Body of pancreas (tissue), 4 donors: ENCODE measurements at places on chromosomes 6 and 20. TPM values are rescaled to one million over a fixed set of nuclear protein-coding genes. Genes with fewer than 3 reads are reported as not detected.

DNA sequence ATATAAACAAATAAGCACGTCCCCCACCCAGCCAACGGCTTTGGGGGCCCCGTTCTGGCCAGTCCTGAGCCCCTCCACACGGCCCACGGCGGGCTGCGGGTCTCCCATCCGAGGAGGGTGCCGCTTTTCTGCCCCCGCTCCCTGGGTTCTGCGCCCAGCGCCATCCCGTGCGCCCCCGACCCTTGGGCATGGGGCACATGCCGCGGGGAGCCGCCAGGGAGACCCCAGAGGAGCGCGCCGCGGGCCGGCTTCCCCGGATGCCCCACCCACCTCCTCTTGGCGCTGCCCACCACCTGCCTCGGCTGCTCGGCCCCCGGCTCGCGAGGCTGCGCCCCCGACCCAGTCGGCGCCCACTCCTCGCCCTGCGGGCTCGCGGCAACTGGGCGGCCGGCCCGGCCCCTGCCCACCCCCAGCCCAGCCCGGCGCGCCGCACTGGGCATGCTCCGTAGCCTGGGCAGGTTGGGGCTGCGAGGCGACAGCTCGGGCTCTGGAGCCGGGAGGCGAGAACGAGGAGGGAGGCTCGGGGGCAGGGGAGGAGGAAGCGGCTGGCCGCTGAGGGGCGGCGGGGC is 570 bp upstream of the PLCB4 start:
- DNase-seq, result peak; percentile 25
- peak overlapping the region; percentile 17 for H3K27ac ChIP-seq
- peaks cover 9% of the 10 kb centered on the region for H3K27me3 ChIP-seq
- peak overlapping the region; percentile 46 for H3K4me3 ChIP-seq

GRCh38 chr6:169604076-169604475 is 97.8 kb downstream of the WDR27 start:
- no peak overlapping the region for H3K4me3 ChIP-seq
- H3K27me3 ChIP-seq, result no peaks in the 10 kb centered on the region
- H3K27ac ChIP-seq, result no peak overlapping the region
- H3K36me3 ChIP-seq, result no peaks in the 10 kb centered on the region
- DNase-seq, result no peak

DNA sequence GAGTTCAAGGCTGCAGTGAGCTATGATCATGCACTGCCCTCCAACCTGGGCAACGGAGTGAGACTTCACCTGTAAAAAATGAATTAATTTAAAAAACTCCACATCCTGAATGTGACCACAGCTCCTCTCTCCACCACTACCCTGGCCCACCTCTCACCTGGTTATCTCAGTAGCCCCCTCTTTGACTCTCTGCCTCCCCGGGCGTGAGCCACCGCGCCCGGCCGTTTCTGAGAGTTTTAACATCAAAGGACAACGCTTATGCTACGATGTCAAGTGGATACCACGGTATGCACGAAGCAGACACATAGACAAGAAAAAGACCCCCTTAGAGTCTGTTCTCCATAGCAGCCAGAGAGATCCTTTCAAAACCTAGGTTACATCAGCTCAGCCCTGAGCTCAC is 48.7 kb downstream of the FGD2 start:
- H3K27ac ChIP-seq, result no peak overlapping the region
- no peaks in the 10 kb centered on the region for H3K27me3 ChIP-seq
- H3K36me3 ChIP-seq, result no peaks in the 10 kb centered on the region
- DNase-seq, result no peak
- no peak overlapping the region for H3K4me3 ChIP-seq

DNA sequence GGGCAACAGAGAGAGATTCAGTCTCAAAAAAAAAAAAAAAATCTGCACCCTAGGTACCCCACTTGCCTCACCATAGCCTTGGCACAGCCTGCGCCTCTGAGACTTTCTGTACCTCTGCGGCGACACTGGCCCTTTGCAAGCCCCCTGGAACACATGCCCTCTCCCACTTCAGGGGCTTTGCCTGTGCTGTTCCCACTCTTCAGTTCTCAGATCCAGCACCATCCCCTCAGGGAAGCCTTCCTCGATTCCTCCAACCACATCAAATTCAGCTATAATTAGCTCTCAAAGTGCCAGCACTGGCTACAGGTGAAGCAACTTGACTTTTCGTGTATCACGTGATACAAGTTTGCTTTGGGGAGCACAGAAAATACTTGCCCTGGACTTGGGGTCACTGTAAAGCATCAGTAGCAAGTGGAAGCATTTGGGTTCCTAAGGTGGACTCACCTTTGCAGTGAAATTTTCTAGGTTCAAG is 2.1 kb upstream of the UBE2V1 start:
- H3K27me3 ChIP-seq, result no peaks in the 10 kb centered on the region
- peaks cover 50% of the 10 kb centered on the region for H3K4me1 ChIP-seq
- H3K4me3 ChIP-seq, result no peak overlapping the region
- no peaks in the 10 kb centered on the region for H3K36me3 ChIP-seq

The ID4 gene
- total RNA-seq, result 53.7 TPM

The LSM2 gene
- 22.4 TPM for total RNA-seq

GRCh38 chr20:45781391-45781931 is 10.2 kb downstream of the WFDC3 start:
- DNase-seq, result peak; percentile 44
- H3K27me3 ChIP-seq, result no peaks in the 10 kb centered on the region
- no peak overlapping the region for H3K27ac ChIP-seq

GRCh38 chr6:35392111-35392702 is 49.8 kb downstream of the PPARD start:
- H3K4me3 ChIP-seq, result no peak overlapping the region
- peak; percentile 93 for DNase-seq
- H3K36me3 ChIP-seq, result no peaks in the 10 kb centered on the region
- H3K4me1 ChIP-seq, result peaks cover 28% of the 10 kb centered on the region
- H3K27ac ChIP-seq, result peak overlapping the region; percentile 69
- H3K27me3 ChIP-seq, result no peaks in the 10 kb centered on the region

DNA sequence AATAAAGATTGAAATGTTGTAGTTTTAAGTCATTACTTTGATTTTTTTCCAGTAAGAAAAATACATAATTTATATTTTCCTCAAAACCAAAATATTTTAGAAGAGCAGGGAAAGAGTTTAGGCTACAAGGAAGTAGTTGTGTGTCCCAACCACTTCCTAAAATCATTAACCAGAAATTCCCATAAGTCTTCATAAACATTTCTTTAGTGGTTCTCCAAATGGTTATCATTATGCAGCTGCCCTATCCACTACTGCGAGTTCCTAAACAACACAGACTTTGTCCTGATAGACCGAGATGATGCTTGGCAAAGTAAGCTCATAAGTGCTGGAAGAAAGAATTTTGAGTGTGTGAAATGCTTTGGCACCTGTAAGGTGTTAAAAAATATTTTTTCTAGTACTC is 93.6 kb downstream of the ARMC2 start:
- DNase-seq, result no peak
- no peak overlapping the region for H3K4me3 ChIP-seq

The TDP2 gene
- total RNA-seq, result 21.0 TPM

DNA sequence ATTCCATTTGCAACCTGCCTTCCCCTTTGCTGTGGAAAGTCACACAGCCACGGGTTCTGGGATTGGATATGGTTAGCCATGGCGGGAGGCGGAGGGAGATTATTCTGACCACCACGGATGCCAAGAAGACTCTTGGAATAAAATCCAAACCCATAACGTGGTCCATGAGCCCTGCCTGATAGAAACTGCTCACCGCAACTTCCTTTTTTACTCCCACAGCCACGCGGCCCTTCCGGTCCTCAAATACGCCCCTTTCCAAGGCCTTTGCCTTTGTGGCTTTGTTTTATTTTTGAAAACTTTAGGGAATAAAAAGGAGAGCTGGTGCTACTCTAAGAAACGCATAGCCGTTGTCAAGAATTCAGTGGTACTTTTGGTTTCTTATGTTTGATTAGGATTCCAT is 602.5 kb upstream of the CDH4 start:
- no peak overlapping the region for H3K4me3 ChIP-seq
- no peaks in the 10 kb centered on the region for H3K27me3 ChIP-seq
- no peaks in the 10 kb centered on the region for H3K36me3 ChIP-seq
- H3K27ac ChIP-seq, result no peak overlapping the region
- H3K4me1 ChIP-seq, result no peaks in the 10 kb centered on the region
- no peak for DNase-seq

DNA sequence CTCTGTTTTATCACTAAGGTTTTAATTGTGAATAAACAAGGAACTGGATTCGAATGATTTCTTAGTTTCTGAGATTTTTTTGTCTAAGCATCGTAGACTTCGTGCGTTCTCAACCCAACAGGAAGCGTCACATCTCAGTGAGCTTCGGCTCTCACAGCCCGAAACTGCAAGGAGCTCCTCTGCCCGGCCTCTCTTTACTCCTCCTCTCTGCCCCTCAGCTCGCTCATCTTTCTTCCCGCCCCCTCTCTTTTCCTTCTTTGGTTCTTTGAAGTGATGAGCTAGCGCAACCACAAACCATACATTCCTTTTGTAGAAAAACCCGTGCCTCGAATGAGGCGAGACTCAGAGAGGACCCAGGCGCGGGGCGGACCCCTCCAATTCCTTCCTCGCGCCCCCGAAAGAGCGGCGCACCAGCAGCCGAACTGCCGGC is 480 bp upstream of the NT5E start:
- no peaks in the 10 kb centered on the region for H3K36me3 ChIP-seq
- no peak overlapping the region for H3K4me3 ChIP-seq
- peak overlapping the region; percentile 39 for H3K27ac ChIP-seq
- peaks cover 19% of the 10 kb centered on the region for H3K4me1 ChIP-seq
- peak; percentile 12 for DNase-seq

The RUNX2 gene
- total RNA-seq, result 0.33 TPM

GRCh38 chr20:20342066-20342465 is 25.8 kb upstream of the INSM1 start:
- H3K27me3 ChIP-seq, result no peaks in the 10 kb centered on the region
- no peaks in the 10 kb centered on the region for H3K36me3 ChIP-seq
- no peak overlapping the region for H3K27ac ChIP-seq

The RPRD1B gene
- 12.5 TPM for total RNA-seq

The CST5 gene
- not detected for total RNA-seq

- DNase-seq, result peak; percentile 89
- H3K36me3 ChIP-seq, result no peaks in the 10 kb centered on the region
- peaks cover 16% of the 10 kb centered on the region for H3K4me1 ChIP-seq
- no peaks in the 10 kb centered on the region for H3K27me3 ChIP-seq
Measured at GRCh38 chr6:4358414-4359107, 223.2 kb upstream of the ECI2 start.

GRCh38 chr20:50911716-50912115 is 19.5 kb downstream of the ADNP start:
- no peaks in the 10 kb centered on the region for H3K36me3 ChIP-seq
- no peak overlapping the region for H3K27ac ChIP-seq
- no peaks in the 10 kb centered on the region for H3K27me3 ChIP-seq
- H3K4me3 ChIP-seq, result no peak overlapping the region
- no peak for DNase-seq
- H3K4me1 ChIP-seq, result peaks cover 41% of the 10 kb centered on the region

- no peak overlapping the region for H3K4me3 ChIP-seq
- peak; percentile 79 for DNase-seq
- no peaks in the 10 kb centered on the region for H3K36me3 ChIP-seq
- peaks cover 8% of the 10 kb centered on the region for H3K4me1 ChIP-seq
- no peaks in the 10 kb centered on the region for H3K27me3 ChIP-seq
- no peak overlapping the region for H3K27ac ChIP-seq
Measured at GRCh38 chr6:39892490-39893129, 41.7 kb downstream of the MOCS1 start.

The GPR6 gene
- total RNA-seq, result not detected

- H3K4me3 ChIP-seq, result no peak overlapping the region
- peak overlapping the region; percentile 70 for H3K27ac ChIP-seq
- peak; percentile 71 for DNase-seq
- no peaks in the 10 kb centered on the region for H3K27me3 ChIP-seq
Measured at GRCh38 chr6:43698584-43699349, 11.2 kb upstream of the MRPS18A start.

The TRIM40 gene
- not detected for total RNA-seq

DNA sequence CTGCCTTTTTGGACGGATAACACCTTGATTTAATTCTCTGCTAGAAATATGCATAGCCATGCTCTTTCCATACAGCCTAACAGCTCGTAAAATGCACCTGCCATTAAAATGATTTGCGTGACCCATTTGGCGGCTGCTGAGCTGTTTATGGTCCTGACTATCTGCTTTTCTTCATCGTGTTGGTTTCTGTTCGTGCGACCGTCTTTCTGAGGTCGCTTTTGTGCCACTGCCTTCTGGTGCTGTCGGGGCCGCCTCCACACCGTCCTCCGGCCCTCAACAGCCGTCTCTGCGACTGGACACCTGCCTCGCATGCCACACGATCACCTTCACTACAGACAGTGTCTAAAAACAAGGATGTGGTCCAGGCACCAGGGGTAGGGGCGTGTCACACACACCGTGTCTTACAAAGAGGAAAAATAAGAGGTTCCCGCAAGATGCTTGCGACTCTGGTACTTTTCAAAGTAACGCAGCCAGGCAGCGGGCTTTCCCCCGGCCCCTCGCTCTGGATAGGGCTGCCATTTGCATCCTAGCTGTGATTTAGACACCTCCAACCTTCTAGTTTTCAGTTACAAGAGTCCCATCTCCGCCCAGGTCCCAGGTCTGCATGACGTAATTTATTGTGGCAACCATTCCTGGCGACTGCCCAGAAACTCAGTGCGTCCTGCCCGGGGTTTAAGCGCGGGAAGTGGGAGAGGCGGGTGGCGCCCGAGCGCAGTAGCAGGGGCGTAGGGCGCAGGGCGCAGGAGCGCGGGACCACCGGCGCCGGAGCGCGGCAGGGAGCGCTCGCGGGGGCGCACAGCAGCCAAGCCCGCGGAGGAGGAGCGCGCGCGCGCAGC is at the start of gene STMND1:
Gene STMND1 (plus strand): TSS at position 629 of the 836 bp plus-strand sequence. CDS start 208 bp downstream, outside the sequence.
- peak; percentile 89 for DNase-seq
- H3K4me3 ChIP-seq, result peak within 1 kb of the TSS; percentile 17
- peaks cover 50% of the 10 kb centered on the region for H3K4me1 ChIP-seq
- H3K27ac ChIP-seq, result peak within 1 kb of the TSS; percentile 83
- H3K36me3 ChIP-seq, result no peaks in the 10 kb centered on the region

- no peaks in the 10 kb centered on the region for H3K27me3 ChIP-seq
- H3K36me3 ChIP-seq, result no peaks in the 10 kb centered on the region
- no peak overlapping the region for H3K4me3 ChIP-seq
- H3K4me1 ChIP-seq, result peaks cover 4% of the 10 kb centered on the region
- H3K27ac ChIP-seq, result no peak overlapping the region
Measured at GRCh38 chr6:44176762-44177509, 18.3 kb downstream of the CAPN11 start.

DNA sequence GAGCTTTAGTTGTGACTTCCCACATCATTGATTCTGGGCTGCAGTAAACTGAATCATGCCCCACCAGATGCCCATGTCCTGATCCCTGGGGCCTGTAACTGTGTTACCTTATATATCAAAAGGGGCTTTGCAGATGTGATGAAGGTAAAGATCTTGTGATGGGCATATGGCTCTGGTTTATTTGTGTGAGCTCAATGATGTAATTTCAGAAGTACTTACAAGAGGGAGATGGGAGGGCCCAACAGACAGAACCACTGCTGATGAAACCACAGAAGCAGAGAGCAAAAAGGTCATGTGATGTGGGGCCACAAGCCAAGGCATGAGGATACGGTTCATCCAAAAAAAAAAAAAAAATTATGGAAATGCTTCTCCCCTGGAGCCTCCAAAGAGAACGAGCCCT is 118.7 kb downstream of the TOX2 start:
- no peak for DNase-seq
- no peaks in the 10 kb centered on the region for H3K36me3 ChIP-seq
- no peaks in the 10 kb centered on the region for H3K4me1 ChIP-seq
- no peaks in the 10 kb centered on the region for H3K27me3 ChIP-seq

The SLC17A4 gene
- total RNA-seq, result 10.6 TPM

The BCAS1 gene
- 2.1 TPM for total RNA-seq
